Pulmonary artery endothelial cell (primary cell): ENCODE measurements at places on chromosomes 12 and 14.

- DNase-seq, result no peak
Measured at GRCh38 chr14:89524990-89525667, 108.1 kb upstream of the FOXN3 start.

- DNase-seq, result no peak
Measured at GRCh38 chr12:1913377-1914113, 4.9 kb downstream of the CACNA2D4 start.

DNA sequence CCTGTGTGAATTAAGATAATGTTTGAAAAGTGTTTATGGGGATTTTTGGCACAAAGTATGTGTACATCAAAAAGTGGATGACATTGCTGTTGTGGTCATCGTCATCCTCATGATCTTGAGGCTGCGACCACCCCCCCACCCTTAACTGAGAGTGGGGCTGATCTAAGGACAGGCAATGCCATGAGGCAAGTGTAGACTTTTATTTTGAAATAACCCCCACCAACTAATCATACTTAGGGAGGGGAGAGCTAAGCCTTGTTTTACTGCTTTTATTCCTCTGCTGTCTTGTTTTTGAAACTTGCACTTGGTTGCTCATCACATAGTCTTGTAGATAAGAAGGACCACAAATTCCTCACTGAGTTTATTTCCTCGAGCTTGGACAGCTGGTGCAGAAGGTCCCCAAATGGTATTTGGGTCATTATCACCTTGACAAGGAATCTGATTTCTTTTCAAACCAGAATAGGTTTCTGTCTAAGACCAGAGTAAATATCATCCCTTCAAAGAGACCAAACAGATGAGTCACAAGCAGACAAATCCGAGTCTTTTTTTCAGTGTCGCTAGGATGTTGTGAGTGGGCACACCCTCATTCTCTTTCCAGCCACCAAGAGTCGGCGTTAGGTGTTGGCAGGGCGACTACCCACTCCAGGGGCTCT lies 23.9 kb upstream of the SMOC1 start:
- no peak for DNase-seq

- peak; percentile 76 for DNase-seq
Measured at GRCh38 chr12:111409780-111410430, 4.2 kb downstream of the SH2B3 start.

DNA sequence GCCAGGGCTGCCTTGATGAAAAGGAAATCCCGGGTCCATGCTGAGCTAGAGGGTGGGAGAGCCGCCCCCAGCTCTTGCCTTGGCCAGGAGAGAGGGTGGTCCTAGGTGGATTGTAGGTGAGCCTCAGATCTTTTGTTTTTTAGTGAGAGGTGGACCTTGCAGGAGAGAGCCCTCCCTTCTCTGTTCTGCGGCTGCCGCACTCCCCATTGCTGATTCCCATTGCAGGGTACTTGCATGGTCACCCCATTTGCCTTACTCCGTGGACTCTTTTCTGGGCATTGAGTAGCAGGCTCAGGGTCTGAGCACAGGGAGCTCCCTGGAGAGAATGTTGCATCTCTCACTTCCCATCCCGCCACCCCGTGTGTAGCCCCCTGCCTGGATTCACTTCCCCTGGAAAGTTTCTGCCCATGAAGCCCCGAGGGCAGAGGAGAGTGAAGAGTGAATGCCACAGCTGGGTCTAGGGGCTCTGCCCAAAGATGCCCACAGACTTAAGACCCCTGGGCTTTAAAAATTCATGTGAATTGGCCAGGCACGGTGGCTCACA lies 10.2 kb downstream of the VASH1 start:
- DNase-seq, result no peak

- no peak for DNase-seq
Measured at GRCh38 chr14:77475432-77476115, 17.7 kb downstream of the AHSA1 start.

GRCh38 chr12:93521225-93522080 lies 51.0 kb upstream of the SOCS2 start:
- DNase-seq, result no peak

- DNase-seq, result no peak
Measured at GRCh38 chr14:67131691-67132090, 57.5 kb upstream of the GARIN2 start.

- DNase-seq, result no peak
Measured at GRCh38 chr14:92404421-92404820, 81.5 kb downstream of the SLC24A4 start.

DNA sequence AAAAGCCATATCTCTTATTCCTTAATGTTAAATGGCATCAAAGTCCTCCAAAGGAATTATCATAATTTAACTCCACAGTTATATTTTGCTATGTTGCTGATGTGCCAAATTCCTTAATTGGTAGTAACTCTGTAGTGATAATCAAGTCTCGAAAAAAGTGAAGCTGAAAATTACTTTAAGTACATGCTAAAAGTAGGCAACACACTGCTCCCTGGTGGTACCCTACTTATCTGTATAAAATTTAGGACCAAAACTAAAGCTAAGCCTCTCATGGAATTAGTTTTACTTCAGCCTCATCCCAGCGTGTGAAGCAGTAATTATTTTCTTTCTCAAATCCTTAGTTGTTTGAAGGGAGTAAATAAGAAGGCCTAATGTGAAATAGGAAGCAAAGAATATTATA lies 132.8 kb downstream of the TTLL5 start:
- DNase-seq, result no peak

DNA sequence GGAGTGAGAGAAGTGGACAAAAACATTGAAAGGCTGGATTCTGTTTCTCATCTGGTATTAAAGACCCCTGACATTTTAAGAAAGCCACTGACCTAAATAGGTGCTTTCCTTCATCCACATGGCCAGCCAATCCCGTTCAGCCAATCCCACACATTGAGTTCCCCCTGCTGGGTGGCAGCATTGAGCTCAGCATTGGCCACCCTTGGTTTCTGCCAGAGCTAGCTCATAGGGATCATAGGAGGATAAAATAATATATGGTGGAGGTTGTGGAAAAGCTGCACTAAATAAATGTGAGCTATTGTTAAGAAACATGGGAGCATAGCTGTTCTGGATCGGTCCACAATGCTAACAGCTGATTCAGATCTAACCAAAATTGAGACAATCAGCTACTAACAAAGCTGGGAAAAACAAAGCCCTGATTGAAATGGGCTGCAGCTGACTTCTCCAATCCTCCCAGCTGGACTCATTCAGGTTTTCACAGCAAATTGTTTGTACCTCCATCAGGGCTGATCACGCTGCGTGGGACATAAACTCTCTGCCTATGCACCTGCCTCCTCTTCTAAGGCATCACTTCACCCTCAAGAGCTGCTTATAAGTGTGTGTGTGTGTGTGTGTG lies 256.5 kb downstream of the EMP1 start:
- no peak for DNase-seq

- no peak for DNase-seq
Measured at GRCh38 chr12:11654338-11654737, 4.9 kb downstream of the ETV6 start.

GRCh38 chr12:122203301-122204166 lies at the start of gene B3GNT4:
TSS of gene B3GNT4 (plus strand) at chr12:122203709. CDS start at chr12:122204619, 910 bp downstream.
- no peak for DNase-seq

GRCh38 chr14:50354527-50354926 lies 42.2 kb downstream of the CDKL1 start:
- no peak for DNase-seq

DNA sequence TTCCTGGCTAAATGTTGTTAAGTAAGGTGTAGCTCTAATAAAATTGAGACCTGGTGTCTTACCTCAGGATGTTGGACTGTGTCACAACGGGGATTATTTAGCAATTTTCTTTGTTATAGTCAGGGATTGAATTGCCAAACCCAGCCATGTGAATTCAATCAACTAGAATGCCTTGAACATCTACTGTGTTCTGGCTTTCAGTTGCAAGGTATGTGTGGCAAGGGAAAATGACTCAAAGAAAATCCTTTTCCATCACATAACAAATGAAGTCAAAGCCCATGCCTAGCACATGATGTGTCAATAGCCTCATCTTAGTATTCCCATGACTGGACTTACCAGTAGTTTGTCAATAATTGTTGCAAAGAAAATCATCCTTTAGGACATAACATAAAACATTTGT lies 519.8 kb upstream of the FLRT2 start:
- DNase-seq, result no peak

DNA sequence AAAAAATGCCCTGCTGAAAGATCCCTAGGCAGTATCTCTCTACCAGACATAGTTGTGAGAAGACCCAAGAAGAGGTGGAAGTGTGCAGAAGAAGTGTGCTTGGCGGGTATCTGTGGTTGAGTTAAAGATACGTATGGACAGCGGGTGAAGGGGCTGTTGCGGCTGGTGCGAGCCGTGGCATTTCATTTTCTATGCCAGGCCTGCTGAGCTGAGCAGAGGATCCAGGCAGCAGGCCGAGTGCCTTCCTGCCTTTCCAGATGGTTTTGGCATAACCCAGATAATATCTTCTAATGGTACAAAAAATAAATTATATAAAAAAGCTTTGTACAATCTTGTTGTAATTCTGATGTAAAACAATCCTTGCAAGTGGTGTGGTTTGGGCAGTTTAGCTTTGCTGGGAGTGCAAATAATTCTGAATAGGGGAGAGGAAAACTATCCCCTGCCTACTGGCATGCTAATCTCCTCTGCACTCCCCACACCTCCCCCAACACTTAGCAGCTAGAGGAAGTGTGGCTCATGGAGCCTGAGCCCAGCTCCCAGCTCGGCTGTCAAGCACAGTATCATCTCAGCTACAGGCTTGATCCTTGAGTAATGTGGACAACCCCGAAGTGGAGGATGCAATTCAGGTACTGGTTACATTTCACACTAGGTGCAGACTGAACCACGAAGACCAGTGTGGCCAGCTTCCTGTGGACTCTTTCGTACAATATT lies 168.9 kb downstream of the VRK1 start:
- no peak for DNase-seq

DNA sequence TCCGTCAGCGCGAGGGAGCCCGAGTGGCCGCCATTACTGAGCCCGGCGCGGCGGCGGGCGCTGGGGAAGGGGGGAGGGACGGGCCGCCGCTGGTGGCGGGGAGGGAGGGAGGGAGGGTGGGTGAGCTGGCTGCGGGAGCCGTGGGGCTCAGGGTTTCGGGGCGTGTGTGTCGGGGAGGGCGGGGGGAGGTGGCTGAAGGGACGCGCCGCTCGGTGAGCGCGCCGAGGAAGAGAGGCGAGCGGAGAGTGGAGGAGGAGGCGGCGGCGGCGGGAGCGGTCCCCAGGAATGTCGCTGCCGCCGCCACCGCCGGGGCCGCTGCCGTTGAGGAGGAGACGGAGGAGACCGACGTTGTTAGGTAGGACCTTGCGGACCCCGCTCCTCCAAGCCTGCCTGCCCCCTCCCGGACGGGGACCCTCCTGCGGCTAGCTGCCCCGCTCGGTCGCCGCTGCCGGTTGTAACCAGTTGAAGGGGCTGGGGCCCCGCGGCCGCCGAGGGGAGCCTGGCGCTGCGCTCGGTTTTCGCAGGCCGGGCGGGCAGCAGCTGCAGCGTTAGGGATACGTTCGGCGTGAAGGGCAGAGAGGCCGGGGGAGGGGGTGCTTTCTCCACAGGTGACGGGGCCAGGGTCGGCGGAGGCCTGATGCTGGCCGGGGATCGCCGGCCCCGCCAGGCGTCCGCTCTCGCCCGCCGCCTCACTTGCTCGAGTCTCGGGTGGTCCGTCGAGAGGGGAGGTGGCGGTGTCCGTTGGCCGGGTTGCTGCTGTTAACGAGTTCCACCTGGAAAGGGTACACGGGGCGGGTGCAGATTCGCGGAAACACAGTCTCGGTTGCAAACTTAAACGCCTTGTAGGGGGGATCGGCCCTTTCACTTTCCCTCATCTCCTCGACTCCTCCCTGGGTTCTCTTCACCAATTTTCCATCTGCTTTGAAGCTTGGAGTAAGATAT lies at the start of gene ARHGAP5:
TSS of gene ARHGAP5 (plus strand) at position 224 of the 942 bp plus-strand sequence. CDS start 13,366 bp downstream, outside the sequence.
- DNase-seq, result peak; percentile 4

- no peak for DNase-seq
Measured at GRCh38 chr12:18629916-18630315, 107.9 kb downstream of the PLCZ1 start.

DNA sequence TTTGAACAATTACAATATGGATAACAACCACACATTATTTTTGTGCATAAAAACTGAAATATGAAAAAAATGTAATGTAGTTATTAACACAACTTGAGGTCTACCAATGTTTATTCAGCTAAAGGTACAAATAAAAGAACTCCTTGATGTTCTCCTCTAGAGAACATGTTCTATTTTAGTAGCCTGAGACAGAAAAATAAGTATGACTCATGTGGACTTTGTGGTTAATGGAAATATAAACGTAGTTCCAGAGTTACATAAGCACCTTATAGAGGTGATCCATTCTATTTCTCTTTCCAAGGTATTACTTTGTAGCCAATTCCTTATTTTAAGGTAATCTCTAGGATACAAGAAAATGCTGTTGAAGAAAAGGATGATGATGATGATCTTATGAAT lies 25.7 kb downstream of the ALKBH1 start:
- DNase-seq, result no peak

DNA sequence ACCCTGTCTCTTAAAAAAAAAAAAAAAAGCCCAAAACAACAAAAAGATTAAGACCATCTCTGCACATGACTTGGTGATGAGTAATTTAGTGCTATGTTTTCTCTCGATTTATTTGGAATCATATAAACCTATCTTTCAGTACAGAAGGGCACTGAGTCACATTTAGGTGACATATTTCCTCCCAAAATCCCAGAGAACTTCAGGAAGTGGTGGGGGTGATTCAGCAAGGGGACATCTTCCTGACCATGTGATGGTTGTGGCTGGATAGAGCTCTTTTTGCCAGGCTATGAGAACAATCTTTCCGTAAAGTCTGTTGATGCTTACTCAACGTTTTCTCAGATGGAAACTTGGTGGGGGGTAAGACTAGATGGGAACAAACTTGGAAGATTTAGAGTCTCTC lies 50.0 kb downstream of the PPFIBP1 start:
- DNase-seq, result peak; percentile 80

DNA sequence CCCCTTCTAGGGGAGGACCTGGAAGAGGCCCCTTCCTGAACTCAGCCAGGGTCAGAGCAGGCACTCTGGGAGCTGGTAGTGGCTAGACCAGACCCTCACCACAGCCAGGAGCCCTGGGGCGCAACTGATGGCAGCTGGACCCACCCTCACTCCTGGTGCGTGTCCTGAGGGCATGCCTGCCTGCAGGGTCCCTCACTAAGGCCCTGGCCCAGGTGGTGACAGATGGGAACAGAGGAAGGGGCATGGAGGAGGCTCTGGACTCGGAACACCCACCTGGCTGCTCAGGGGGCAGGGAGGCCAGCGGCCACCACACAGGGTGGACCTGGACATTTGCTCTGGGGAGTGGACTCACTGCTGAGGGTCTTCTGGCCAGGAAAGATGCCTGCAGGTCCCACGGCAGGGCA lies 342.2 kb upstream of the SFSWAP start:
- DNase-seq, result no peak

DNA sequence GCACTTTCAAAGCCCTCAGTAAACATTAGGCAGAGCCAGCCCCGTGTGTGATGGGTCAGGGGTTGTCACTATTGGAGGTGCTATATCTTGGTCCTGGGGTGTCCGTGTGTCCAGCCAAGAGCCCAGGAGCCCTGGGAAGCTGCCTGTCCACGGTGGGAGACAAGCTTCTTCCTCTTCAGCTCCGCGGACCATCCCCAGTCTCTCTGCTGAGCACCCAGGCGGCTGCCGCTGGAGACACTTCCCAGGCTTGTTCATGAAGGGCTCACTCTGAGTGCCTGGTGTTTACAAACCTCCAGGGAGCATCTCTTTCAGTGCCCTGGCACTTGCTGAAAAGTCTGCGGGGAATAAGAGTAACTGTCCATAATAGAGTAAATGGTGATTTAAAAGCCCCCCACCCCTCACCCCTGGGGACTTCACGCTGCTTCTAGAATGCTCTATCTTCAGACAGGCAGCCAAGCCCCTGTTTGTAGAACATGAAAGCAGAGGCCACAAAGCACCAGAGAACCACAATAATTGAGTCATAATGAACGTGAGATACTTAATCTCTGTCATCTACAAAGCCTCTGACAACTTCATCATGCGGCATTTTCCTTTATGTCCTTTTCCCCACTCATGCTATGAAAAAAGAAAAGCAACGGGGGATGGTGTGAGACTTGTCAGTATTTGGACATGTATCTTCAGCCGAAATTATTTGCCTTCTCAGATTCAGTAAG lies 178.6 kb downstream of the TMEM132C start:
- no peak for DNase-seq
